ENCODE measurements at places on chromosomes 5 and 9.
A peak's percentile ranks its signal among the peaks of the same experiment; 100 is the strongest.

GRCh38 chr9:106753155-106753671 lies 109.8 kb upstream of the ZNF462 start:
- DNase-seq, result no peak

DNA sequence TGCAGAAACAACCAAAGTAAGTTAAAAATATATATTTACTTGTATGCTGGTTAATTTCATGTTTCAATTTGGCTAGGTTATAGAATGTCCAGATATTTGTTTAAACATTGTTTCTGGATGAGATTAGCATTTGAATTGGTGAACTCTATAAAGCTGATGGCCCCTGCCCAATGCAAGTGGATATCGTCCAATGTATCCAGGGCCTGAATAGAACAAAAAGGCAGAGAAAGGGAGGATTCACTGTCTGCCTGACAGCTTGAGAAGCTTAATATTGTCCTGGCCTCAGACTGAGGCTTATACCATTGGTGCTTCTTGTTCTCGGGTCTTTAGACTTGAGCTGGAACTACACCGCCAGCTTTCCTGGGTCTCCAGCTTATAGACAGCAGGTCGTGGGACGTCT lies 446.7 kb upstream of the ACTBL2 start:
- no peak for DNase-seq

- DNase-seq, result peak; percentile 15
Measured at GRCh38 chr5:88686726-88687125, 196.3 kb downstream of the MEF2C start.

GRCh38 chr9:3980771-3981170 lies 319.1 kb downstream of the GLIS3 start:
- DNase-seq, result peak; percentile 62

DNA sequence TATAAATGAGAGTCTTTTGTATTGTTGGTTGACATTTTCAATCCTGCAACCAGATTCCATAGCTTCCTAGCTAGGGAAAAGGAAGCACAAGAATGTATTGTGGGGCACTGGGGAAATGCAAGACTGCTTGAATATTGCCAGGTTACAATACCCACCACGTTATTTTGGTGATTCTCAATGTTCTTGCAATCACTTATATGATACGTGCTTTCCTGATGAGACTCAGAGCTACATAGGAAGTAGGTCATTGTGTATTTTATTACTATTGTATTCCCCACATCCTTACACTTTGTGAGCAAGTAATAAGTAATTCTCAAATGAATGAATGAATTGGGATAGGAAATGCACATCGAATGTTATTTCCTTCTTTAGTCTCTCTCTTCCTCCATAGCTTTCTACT lies 217.1 kb upstream of the CD180 start:
- DNase-seq, result no peak

DNA sequence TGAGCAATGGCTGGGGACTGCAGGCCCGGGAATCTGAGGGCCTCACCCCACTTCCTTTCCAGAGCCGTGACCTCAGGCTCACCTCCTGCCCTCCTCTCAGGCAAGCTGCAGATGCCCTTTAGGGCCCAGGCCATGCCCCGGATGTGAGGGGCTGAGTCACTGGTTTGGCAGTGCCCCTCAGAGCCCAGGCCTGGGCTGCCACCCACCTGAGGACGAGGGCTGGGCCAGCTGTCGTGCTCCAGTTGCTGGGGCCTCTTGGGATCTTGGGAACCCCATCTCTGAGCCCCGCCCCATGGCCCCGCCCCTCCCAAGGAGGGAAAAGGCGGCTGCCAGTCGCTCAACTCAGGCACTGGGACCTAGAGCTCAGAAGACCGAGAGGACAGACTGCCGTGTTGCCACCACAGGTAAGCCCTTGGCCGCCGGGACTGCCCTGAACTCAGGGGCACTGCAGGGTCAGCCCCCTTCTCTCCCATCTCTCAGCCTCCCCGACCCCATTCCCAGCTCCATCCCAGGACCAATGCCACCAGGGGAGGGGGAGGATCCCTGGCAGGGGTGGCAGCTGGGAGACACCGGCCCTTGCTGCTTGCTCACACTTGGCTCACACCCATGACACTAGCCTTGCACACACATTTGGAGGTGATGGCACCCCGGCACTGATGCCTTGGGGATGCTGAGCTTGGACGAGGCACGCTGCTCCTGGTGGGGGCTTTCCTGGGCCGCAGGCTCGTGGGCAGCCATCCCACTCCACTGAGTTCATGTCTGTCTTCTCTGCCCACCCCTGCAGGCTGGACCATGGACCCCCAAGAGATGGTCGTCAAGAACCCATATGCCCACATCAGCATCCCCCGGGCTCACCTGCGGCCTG lies at the start of gene CYSRT1:
Gene CYSRT1 (plus strand): TSS at position 345 of the 865 bp plus-strand sequence. CDS start 448 bp downstream, at position 793.
- no peak for DNase-seq

GRCh38 chr5:67516948-67517565 lies 320.5 kb upstream of the CD180 start:
- DNase-seq, result no peak

Measured in globus pallidus (tissue), 1 donor.